SK-N-SH (cell line): ENCODE measurements at places on chromosomes 1 and 21.

GRCh38 chr1:86648255-86648654 is 56.1 kb upstream of the SH3GLB1 start:
- DNase-seq: no peak

DNA sequence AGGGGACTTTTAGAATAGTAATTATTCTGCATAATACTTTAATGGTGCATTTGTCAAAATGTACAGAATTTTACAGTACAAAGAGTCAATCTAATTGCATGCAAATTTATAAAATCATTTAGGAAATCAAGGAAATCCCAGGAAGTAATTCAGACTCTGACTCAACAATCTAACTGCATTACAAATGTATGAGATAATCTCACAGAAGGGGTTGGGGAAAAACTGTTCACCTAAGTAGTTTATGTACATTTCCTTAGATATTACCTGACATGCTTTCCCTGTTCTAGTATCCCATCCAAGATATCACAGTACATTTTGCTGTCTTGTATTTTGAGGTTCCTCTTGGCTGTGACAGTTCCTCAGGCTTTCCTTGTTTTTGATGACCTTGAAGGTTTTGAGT is 4.7 kb downstream of the CRB1 start:
- no peak for DNase-seq

- no peak for DNase-seq
Measured at GRCh38 chr1:186763107-186763506, 65.6 kb upstream of the PLA2G4A start.

DNA sequence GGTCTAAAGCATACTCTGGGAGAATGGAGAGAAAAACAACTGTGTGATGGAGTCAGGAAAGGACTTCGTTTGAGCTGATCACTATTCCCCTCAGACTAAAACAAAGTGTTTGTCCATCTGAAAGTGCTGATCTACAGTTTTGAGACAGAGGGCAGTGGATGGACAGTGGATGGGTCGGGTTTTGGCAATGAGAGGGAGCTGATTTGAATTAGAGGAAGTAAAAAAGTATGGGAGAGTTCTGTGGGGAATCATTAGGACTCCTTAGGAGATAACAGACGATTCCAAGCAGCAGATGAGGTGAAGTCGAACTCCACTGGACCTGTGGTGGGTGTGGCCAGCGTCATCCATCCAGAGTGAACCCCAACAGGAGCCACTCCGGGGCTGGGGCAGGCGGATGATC is 62.3 kb downstream of the PTGS2 start:
- no peak for DNase-seq

DNA sequence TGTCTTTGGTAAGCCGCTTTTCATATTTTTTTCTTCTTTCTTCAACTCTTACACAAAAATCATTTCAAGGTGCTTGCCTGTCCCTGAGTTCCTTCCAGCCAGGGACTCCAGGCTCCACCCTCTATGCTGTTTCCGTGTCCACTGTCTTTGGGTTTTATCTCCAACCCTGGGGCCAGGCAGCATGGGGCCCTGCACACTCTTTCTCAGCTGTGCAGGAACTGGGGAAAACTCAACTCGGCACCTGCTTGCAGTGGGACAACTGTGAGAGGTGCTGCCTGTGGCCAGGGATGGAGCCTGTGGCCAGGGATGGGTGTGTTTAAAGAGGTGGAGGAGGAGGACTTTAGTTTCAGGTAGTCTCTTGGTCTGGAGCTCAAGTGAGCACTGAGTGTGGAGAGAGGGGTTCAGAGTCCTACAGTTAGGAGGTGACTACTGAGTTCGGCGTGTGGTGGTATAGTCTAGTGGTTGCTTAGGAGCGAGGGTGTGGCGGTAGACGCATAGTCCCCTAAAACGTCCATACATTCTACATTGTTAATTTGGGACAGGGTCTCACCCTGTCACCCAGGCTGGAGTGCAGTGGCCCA is 13.4 kb downstream of the TNFRSF8 start:
- no peak for DNase-seq

GRCh38 chr1:166884040-166884642 is 8.1 kb upstream of the TADA1 start:
- DNase-seq: peak; percentile 62

- no peak for DNase-seq
Measured at GRCh38 chr1:62991152-62991551, 207.2 kb downstream of the ATG4C start.

DNA sequence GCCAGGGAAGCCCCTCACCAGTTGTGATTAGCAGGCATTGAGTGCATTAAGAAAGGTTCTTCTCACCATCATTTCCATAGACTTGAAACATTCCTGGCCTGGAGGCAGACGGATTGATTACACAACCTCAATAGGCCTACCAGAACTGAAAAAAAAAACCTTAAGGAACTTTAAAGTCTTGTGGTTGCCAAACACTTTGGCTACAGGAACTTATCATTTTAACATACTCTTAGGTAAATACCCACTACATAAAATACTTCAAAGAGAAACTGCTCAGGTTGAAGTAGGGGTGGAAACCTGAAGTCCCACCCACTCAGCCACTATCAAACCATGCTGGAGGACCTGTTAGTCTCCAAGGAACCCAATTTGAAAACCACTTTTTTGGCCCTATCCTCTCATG is 22.4 kb upstream of the HMGB4 start:
- DNase-seq: no peak

DNA sequence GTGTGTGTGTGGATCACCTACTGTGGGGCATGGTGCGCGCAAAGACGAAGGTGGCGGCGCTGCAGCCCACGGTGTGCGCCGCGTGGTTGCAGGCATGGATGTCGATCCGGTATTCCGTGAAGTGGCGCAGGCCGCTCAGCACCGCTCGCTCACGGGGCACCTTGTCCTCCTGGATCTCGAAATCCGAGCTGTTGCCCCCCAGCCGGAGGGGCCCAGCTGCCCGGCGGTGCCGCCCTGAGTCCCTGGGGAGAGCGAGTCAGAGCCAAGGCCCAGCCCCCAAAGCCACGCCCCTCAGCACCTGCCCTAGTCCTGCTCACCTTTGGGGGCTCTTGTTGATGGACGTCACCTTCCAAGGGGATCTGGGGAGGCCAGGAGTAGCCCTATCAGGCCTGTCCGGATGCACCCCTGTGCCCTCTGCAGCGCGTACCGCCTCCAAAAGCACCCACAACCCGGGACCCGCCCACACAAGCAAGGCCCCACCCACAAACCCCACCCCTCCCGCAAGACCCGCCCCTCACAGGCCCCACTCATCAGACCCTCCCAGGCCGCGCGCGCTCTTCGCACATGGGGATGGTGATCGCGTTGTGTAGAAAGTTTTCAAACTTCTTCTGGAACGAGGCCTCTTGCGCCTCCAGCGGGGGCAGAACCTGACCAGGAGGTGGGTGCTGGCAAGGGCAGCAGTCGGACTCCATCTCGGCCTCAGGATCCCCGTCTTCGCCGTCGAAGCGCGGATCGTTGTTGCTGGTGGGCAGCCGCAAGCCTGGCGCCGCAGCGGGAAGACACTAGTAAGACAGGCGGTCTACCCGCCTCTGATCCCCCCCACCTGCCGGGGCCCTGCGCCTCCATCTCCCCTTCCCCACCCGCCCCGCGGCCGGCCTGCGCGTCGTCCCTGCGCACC is 13.6 kb downstream of the INSRR start:
- peak; percentile 68 for DNase-seq

GRCh38 chr1:79827446-79827845 is 820.9 kb upstream of the ADGRL4 start:
- DNase-seq: no peak

DNA sequence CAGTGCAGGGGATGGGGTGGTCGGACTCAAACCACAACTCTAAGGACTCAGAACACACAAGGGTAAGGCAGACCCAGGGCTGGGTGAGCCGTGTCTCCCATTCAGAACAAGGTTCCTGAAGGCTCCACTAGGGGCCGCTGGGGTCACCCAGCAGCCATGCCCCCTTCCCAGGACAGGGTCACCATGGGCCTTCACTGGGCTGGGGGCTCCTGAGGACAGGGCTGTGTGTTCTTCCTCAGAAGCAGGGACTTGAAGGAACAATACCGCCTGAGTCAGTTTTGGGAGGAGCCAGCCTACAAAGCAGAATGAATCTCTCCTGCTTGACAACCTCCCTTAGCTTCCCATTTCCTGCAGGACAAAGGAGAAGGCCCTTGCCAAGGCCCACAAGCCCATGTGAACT is 15.4 kb downstream of the RIMS3 start:
- peak; percentile 56 for DNase-seq

DNA sequence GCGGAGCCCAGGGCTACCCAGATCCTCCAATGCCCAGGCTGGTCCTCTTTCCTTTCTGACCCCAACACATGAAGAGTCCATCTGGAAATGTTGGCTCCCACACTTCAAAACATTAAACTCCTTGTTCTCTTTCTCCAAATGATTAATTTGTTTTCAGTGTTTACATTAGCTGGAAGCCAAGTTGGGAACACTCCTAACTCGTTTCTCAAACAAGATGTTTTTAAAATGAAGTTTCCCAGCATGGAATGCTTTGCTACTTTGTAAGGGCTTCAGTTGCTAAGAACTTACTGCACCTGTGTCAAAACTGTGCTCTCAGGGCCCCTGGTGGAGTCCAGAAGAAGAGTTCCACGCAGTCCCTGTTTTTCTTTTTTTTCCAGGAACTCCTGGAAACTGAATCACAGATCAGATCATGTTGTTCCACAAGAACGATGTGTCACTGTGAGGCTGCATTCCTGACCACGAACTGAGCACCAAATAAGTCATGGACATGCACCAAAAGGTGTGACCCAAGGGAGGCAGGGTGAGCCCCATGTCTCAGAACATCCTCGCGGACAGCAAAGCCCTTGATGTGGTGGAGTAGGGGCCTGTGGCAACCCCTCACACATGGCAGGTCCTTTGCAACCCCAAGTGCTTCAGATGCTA is 257.3 kb downstream of the KCNJ6 start:
- DNase-seq: no peak

GRCh38 chr1:61227857-61228550 is 145.6 kb downstream of the NFIA start:
- peak; percentile 27 for DNase-seq

DNA sequence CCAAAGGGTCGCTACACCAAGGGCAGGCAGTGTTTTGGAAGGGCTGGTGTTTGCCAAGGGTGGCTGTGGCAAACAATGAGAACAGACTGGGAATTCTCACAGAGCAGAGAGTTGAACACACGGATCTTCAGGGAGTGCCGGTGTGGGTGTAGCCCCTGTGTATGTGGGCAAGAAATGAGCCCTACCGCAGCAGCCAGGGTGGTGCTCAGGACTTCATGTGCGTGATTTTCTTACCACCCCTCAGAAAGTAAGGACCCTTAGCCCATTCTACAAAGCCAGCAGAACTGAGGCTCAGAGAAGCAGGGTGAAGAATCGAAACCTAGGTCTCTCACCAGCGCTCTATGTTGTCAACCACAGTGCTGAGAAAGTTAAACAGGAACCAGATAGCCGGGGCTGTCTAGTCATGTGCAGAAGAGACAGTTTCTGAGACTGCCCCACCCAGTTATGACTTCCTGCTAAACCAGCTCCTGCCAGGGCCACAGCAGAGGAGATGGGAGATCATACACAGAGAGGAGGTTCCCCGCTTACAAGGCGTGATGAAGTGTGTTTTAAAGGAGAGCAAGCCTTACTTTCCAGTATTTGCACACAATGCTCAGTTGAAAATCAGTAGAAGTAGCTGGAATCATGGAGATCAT is 21.9 kb upstream of the MORC3 start:
- no peak for DNase-seq
